WTC11 (cell line): ENCODE measurements at places on chromosomes 13 and 19. TPM values are rescaled to one million over a fixed set of nuclear protein-coding genes. Genes with fewer than 3 reads are reported as not detected.

The LAIR1 gene
- 0.18 to 0.60 TPM (median 0.37 TPM) in 3 replicates for total RNA-seq

The LGALS4 gene
- total RNA-seq = 1.1 to 1.5 TPM (median 1.4 TPM) in 3 replicates

The NUFIP1 gene
- total RNA-seq = 14.0 to 14.7 TPM (median 14.0 TPM) in 3 replicates

The CYP4F8 gene
- total RNA-seq = not detected in 3 replicates

The PRKCG gene
- total RNA-seq = 23.0 to 30.0 TPM (median 27.5 TPM) in 3 replicates

The COQ8B gene
- 55.6 to 62.9 TPM (median 59.9 TPM) in 3 replicates for total RNA-seq

The DAND5 gene
- 0.18 to 0.23 TPM (median 0.22 TPM) in 3 replicates for total RNA-seq

The MAMSTR gene
- 1.4 to 2.2 TPM (median 1.6 TPM) in 3 replicates for total RNA-seq

The FREM2 gene
- 23.7 to 24.5 TPM (median 24.1 TPM) in 3 replicates for total RNA-seq

The MEDAG gene
- 1.9 to 2.4 TPM (median 2.1 TPM) in 3 replicates for total RNA-seq

The IZUMO2 gene
- 1.0 to 3.5 TPM (median 2.4 TPM) in 3 replicates for total RNA-seq

The ZNF649 gene
- 55.6 to 64.7 TPM (median 56.0 TPM) in 3 replicates for total RNA-seq
